ENCODE measurements at places on chromosomes 7 and 10. TPM values are rescaled to one million over a fixed set of nuclear protein-coding genes. Genes with fewer than 3 reads are reported as not detected.

DNA sequence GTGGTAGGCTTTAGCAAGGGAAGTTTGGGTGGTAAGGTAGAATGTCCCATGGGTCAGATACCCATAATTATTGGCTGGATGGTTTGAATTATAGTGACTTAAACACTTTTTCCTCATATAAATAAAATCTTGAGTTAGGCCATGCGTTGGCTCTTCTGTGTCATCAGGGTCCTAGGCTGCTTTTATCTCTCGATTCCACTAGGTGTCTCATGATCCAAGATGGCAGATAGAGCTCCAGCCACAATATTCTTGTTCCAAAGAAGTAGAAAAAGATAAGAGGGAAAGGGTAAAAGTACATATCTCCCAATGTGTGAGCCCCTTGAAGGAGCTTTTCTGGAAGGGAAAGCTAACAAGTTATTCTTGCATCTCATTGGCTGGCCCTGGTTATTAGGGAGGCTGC lies 144.7 kb downstream of the GRK5 start:
- DNase-seq: no peak

DNA sequence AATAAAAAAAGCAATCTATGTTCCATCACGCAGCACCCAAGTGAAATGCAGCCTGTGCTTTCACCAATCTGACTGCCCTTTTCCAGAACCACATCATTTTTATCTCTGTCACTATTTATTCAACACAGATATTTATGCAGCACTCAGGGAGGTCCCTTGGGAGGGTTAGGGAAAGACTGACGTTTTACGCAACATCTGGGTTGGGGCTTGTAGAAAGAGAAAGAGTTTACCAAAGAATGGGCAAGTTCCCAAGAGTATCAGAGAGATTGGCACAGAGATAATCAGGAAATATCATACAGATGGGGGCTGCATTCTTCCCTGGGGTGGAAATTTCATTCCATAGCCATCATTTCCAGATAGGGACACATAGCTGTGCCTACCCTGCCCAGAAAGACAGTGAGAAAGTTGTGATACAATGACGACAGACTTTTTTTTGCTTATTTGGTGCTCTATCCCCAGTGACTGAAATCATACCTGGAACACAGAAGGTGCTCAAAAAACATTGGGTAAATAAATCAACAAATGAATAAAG lies 474.2 kb downstream of the CALN1 start:
- no peak for DNase-seq

GRCh38 chr7:2041496-2042367 lies 191.0 kb downstream of the MAD1L1 start:
- no peak for DNase-seq

- no peak for DNase-seq
Observed at GRCh38 chr7:107345898-107346297, 124.0 kb upstream of the GPR22 start.

DNA sequence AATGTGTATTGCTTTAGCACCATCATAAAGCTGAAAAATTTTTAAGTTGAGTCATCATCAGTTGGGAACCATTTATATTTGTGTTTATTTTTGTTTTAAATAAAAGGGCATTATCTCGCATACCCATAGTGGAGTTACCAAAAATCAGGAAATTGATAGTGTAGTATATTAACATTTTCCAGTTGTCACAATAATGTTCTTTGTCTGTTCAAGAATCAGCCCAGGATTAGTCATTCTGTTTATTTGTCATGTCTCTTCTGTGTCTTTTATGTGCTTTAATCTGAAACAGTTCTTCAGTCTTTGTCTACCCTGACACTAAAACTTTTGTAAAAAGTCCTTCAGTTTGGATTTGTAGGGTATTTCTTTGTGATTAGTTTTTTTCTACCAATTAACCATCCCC lies 827.8 kb upstream of the ZWINT start:
- no peak for DNase-seq

- no peak for DNase-seq
Observed at GRCh38 chr10:71277914-71278665, 41.0 kb upstream of the SLC29A3 start.

- no peak for DNase-seq
Observed at GRCh38 chr7:40700653-40701421, 566.0 kb downstream of the SUGCT start.

DNA sequence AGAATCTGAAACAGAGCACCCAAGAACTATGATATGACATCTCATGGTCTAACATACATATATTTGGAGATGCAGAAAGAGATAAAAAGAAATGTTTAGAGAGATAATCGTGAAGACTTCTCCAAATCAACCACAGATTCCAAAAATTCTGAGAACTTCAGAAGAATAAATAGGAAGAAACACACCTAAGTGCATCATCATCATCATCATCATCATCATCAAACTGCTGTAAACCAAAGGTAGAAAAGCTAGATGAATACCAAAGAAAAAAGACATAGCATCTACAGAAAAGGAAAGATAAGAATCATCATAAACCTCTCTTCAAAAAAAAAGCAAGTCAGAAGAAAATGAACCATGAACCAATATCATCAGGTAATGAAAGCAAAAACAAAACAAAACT lies 124.2 kb downstream of the PPP1R3A start:
- no peak for DNase-seq

DNA sequence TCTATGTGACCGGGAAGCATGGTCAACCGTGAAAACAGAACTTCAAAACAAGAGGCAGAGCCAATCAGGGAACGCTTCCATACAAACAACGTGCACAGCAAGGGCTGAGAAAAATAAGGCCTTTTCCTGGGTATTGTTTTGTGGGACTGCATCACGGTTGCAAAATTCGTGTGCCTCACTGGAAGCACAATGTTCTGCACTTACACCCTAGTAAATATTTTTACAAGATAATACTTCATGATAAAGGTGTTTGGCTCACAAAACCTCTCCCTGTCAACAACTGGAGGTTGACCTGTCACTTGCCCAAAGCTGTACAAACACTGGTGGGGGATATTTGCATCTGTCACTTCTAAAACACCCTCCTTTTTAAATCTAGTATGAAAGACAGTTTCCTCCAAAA lies 37.0 kb downstream of the KLF6 start:
- no peak for DNase-seq

- no peak for DNase-seq
Observed at GRCh38 chr10:93518531-93518930, 22.1 kb downstream of the CEP55 start.

DNA sequence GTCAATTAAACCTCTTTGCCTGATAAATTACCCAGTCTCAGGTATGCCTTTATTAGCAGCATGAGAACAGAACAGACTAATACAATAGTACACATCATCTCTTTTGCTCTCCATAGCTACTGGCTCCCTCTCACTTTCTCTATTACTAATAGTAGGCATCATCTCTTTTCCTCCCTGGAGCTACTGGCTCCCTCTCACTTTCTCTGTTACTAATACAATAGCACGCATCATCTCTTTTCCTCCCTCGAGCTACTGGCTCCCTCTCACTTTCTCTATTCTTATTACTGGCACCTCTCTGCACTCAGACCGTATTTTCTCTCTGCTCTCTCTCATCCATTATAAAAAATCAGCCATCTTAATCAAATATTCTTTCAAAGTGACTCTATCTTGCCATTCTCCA lies 37.1 kb downstream of the SLC25A13 start:
- no peak for DNase-seq

DNA sequence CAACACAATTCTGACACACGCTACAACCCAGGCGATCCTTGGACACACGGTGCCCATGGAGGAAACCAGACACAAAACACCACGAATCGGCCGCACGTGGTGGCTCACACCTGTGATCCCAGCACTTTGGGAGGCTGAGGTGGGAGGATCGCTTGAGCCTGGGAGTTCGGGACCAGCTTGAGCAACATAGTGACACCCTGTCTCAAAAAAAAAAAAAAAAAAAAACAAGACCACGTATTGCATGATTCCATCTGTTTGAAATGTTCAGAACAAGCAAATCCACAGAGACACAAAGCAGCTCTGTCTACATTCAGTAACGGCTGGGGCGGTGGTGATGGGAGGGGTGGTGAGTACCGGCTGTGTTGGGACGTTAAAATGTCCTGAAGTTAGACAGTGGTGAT lies 25.2 kb downstream of the ADAP1 start:
- no peak for DNase-seq

DNA sequence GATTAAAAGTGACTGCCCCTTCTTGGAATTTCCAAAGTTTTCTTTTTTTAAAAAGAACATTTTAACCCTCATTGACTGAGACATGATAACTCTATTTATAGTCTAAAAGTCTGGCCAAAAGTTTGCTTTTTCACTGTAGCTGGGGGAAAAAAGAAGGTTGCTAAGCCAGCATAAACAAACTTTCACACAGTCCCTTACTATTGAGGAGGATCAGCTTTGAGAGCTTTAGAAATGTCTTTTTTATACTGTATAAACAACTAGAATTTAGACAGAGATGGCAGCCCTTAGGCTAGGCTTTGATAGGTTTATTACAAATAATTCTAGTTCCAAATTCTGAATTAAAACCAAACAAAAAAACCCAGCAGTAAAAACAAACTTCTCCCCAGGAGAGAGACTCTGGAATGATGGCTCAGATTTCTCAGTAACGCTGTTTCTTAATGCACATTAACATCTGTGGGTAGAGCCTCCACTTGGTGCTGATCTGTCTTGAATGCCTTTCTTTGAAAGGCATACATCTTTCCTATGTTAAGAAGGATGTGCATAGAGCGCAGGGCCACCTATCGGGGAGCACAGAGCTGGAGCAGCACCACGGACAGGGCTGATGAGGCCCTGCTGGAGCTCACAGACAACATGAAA lies 100.9 kb upstream of the PDLIM1 start:
- DNase-seq: no peak

- DNase-seq: no peak
Observed at GRCh38 chr7:139159900-139160675, 50.6 kb upstream of the ZC3HAV1 start.

- DNase-seq: no peak
Observed at GRCh38 chr7:105376908-105377533, 11.7 kb downstream of the SRPK2 start.

GRCh38 chr7:87188930-87189329 lies 30.6 kb downstream of the TMEM243 start:
- DNase-seq: no peak

DNA sequence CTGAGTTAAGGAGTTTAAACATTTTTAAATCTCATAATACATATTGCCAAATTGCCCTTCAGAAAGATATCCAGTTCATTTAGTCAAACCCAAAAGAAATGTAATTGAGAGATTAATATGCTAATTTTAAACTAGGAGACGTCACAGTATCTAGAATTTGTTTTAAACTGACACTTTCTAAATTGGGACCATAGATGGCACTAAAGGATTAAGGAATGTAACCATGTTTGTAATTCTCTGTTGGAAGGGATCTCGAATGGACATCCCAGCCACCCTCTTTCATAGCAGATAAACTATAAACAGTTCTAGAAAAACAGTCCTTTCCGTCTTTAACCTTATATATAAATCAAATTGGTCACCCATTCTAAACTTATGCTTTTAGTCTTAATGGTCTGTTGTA lies 30.0 kb upstream of the SAMD9L start:
- no peak for DNase-seq

DNA sequence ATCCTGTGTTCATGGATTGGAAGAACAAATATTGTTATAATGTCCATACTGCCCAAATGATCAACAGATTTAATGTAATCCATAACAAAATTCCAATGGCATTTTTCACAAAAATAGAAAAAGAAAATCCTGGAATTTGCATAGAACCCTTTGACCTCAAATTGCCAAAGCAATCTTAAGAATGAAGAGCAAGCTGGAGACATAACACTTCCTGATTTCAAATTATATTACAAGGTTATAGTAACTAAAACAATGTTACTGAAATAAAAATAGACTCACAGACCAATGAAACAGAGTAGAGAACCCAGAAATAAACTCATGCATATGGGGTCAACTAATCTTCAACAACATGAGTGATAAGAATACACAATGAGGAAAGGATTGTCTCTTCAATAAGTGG lies 302.5 kb downstream of the PHTF2 start:
- DNase-seq: no peak

DNA sequence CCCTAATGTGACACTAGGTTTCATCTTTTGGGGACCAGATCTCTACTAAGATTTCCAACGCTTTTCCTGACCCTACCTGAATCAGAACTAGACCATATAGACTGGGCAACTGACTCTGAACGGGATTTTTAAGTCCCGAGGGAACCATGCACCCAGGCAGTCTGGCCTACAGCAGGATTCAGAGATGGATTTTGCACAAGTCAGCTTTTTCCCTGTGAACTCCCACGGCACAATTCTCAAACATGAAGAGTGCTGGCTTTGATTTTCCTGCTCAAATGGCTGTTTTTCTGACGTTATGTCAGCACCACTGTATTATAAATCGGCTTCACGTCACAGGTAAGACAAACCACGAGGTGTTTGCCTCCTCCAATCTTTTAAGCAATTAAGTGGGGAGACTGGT lies 409.1 kb downstream of the TCERG1L start:
- DNase-seq: no peak

- no peak for DNase-seq
Observed at GRCh38 chr7:7014827-7015595, 167.3 kb upstream of the C1GALT1 start.

DNA sequence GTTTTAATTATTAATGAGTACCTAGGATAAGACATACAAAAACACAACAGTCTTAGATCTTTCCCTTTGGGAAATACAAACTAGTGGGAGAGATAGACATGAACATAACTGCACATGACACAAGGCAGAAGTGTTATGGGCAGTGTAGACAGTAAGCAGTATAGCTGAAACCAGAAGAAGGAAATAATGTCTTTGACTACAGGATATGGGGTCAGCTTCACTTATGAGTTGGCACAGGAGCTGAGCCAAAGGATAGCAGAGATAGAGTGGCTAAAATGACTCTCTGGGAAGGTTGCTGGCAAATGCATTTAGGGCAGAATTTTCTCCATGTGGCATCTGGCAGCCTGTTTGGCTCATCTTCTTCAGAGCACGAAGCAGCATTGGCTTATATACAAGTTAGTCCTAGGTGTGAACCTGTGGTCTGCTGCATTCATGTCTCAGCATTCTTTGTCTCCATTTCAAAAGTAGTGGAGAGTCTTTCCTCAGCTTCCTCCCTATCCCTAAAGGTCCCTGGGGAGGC lies 60.3 kb upstream of the FEZF1 start:
- no peak for DNase-seq

DNA sequence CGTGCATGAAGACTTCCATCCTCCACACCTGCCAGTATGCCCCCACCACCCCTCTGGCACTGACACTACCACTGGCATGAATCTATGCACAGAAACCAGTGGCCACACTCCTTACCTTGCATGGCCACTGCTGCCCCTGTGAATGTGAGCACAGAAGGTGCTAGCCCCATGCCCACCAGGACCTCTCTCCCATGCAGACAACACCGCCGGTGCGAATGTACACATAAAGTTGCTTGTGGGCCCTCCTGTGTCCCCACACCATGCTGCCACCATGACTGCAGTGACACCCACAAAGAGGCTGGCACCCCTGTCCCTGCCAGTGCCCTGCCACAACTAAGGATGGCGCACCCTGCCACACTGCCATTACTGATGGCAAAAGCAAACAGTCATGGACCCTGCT lies 289.5 kb upstream of the KCND2 start:
- DNase-seq: no peak

Gene TAS2R41
- not detected for total RNA-seq

Gene HOXA3
- not detected for total RNA-seq

Gene CDHR1
- total RNA-seq: 0.41 TPM

Gene KAT6B
- 41.0 TPM for total RNA-seq

Gene AASS
- total RNA-seq: 34.7 TPM

Gene PARP12
- 16.4 TPM for total RNA-seq
